ENCODE measurements at places on chromosomes 5 and 9.

GRCh38 chr5:156531199-156531598 is 204.2 kb downstream of the SGCD start:
- DNase-seq = no peak

DNA sequence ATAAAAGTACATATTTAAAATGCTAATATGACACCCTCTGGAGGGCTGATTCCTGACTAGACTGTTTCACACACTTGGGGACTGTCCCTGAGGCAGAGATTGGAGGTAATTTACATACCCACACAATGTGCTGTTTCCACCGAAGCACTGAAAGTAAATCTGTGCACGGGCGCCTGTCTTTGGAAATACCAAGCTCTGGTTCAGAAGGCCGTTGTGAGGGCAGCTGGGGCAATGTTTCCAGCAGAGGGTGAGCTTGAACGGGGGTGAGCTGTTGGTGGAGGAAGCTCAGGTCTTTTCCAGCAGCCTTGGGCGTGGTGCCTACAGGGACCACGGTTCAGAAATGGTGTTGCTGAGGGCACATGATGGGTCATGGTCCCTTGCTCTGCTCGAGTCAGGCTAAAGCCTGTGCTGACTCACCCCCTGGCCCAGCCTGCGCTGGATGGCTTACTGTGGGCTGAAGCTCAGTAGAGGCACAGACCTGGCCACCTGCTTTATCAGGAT is 25.8 kb upstream of the HMCN2 start:
- DNase-seq = no peak

- no peak for DNase-seq
Measured at GRCh38 chr9:21580636-21581378, 98.7 kb upstream of the IFNE start.

DNA sequence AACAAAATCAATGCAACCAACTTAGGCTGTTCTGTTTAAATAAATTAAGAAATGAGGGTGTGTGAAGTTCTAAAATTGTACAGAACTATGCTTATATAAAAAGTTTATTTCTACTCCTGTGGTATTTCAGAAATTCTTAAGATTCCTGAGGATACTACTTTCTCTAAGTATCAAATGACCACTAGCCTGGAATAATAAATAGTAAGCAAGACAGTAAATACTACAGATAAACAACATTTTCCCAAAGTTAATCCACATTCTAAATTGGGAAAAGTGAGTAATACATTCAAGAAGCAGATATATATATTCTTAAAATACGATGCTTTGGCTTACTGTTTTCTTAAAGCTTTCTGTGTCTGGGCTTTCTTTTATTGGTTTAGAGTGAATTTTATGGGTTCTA is 29.5 kb downstream of the CCNH start:
- DNase-seq = no peak

DNA sequence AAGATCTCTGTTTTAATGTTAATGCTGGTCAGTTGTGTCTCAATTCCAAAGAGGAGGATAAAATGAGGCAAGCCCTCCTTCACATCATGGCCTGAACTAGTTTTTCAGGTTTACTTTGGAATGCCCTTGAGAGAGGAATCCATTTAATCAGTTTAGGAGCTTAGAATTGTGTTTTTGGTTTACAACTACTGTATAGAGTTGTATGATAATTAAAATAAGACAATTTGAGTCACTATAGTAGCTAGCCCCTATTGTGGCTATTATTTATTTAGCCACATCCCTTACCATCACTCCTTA is 107.8 kb upstream of the PRLR start:
- DNase-seq = no peak

GRCh38 chr5:116466727-116467464 is 107.7 kb downstream of the SEMA6A start:
- DNase-seq = no peak

DNA sequence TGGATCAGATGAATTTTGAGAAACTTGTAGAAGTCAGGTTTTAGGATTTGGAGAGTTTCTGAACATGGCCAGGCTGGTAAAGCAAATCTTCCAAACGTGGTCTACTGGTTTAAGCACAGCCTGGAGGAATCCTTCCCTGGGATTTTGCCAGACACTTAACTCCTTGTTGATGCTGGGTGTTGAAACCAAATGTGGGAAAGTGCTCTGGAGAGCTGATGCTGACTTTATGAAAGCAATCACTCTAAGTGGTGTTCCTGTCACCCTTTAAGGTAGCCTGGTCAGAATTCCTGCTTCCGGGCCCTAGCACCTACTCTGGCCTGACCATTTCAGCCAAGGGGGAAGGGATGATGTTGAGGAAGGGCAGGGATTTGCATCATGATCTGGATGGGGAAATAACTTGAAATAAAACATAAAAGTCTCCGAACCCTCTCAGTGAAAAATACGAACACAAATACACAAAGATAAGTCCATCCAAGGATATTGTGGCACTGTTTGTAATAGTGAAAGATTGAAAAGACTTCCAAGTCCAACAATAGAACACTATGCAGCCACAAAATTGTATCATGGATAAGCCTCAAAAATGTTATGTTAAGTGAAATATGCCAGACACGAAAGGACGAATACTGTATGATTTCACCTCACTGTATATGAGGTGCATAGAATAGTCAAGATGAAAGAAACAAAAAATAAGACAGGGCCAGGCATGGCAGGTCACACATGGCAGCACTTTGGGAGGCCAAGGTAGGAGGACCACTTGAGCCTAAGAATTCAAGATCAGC is 57.7 kb downstream of the PDE6A start:
- no peak for DNase-seq

GRCh38 chr9:78549711-78550110 is 252.8 kb downstream of the PSAT1 start:
- DNase-seq = no peak

DNA sequence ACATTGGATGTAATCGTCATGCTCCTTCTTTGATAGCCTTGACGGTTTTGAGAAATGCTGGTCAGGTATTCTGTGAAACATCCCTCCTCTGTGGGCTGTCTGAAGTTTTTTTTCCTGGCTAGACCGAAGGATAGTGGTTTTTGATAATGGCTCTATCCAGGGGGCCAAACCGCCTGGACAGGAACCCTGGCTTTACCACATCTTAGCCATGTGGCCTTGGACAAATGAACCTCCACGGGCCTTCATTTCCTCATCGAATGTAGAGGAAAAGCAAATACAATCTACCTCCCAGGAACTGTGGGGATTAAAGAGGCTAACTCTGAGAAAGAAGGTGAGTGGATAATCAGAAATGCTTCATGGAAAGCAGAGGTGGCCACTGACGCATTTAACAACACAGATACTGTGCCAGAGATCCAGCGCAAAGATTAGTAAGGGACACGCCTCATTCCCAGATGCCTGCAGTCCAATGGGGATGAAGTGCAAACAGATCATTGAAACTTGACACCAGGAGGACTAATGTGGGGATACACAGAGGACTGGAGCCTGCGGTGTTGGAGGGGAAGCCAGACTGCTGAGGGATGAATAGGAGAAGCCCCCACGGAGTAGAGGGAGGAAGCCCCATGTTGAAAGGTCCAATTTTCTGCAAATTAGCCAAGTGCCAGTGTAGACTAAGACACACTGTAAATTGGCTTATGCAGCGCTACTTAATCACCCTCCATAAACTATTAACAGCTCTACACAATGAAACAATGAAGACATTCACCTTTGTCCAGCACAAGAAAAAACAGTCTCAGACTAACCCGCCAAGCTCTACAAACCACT is 41.6 kb downstream of the MYO10 start:
- peak; percentile 39 for DNase-seq

DNA sequence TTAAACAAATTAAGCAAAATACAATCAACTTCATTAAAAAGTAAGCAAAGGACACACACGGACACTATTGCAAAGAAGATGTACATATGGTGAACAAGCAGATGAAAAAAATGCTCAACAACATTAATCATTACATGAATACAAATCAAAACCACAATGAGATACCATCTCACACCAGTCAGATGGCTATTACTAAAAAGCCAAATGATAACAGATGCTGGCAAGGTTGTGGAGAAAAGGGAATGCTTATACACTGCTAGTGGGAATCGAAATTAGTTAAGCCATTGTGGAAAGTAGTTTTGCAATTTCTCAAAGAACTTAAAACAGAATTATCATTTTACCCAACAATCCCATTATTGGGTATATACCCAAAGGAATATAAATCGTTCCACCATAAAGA is 636.2 kb upstream of the ST8SIA4 start:
- no peak for DNase-seq

DNA sequence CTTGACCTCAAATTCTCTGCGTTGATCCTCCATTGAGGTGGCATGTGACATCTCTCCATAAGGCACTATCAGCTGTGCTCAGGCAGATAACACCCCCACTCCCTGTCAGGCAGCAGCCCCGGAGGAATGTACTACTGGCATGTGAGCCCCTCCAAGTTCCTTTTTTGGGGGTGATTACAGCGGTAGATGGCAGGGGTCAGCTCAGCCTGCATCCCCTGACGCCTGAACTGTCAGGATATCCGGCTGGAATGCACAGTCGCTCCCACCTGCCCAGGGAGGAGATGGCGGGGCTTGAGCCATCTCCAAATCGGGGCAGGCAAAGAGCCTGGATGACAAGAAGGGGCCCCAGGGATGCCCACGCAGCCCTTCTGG is 40.8 kb downstream of the FAM78A start:
- no peak for DNase-seq

DNA sequence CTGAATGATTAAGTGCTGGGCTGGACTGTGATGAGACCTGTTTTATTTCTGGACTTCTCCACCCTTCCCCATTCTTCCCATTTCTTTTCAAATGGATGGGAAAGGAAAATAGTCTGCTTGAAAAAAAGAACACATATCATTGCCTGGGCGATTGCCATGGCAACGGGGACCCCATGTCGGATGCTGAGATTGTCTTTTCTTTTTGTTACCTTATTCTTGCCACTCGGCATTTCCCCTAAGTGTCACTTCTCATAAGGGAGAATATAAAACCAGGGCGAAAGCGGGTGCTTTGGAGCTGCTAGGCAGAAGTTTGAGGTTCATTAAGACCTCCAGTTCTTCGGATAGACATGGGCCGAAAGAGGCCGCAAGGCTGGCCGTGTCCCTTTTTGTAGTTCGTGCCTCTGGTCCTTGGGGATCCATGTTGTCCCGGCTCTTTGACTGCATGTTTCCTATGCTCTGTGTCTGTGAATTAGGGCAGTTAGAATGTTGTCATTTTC is 763 bp downstream of the FGD3 start:
- DNase-seq = no peak

DNA sequence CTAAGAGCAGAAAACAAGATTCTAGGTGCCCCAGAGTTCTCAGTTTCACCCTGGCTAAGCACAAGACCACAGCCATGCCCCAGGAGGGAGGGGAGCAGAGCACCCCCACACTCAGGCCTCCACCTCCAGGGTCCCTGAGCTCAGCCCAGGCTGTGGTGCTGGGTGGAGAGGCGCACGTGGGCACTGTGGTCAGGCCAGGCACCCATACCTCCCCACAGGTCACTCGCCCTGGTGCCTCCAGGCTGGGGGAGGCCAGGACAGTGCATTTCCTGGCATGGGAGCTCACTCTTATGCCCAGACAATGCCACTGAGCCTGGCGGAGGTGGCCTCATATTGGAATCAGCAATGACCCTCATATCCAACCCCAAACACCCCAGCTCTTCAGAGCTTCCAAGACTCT is 78.8 kb downstream of the HRH2 start:
- DNase-seq = no peak

GRCh38 chr9:70293214-70293613 is 34.4 kb downstream of the SMC5 start:
- DNase-seq = no peak

DNA sequence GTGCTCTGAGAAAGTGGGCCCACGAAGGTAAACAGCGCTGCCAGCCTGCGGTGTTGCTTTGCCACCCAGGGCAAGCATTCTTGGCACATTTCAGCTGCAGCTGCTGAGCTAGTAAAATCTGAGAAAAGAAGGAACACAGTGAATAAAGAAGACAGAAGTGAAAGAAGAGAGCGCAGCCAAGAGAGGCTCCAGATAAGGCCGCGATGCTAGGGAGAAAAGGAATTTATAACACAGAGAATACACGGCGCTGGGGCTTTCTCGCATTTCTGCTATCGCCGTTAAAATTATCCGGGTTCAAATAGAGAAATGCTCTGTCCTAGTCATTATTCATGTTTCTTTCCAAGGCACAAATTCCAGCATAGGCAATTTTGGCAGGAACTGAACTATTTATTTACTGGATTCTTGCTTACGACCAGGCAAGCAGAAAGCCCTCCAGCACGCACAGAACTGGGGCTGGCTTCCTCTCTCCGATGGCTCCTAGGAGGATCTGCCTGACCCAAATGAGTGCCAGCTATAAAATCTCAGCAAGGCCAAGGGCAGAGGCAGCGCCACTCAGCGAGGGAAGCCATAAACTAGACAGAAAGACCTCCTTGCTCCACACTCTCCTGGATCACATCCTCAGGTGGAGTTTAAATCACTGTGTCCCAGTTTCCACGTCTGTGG is 111.2 kb downstream of the ATPSCKMT start:
- no peak for DNase-seq

GRCh38 chr5:72847439-72847838 is 31.0 kb downstream of the TNPO1 start:
- DNase-seq = no peak

- no peak for DNase-seq
Measured at GRCh38 chr5:80255431-80255810, 427 bp downstream of the SERINC5 start.

GRCh38 chr9:33029231-33029786 is 4.2 kb downstream of the DNAJA1 start:
- DNase-seq = no peak

DNA sequence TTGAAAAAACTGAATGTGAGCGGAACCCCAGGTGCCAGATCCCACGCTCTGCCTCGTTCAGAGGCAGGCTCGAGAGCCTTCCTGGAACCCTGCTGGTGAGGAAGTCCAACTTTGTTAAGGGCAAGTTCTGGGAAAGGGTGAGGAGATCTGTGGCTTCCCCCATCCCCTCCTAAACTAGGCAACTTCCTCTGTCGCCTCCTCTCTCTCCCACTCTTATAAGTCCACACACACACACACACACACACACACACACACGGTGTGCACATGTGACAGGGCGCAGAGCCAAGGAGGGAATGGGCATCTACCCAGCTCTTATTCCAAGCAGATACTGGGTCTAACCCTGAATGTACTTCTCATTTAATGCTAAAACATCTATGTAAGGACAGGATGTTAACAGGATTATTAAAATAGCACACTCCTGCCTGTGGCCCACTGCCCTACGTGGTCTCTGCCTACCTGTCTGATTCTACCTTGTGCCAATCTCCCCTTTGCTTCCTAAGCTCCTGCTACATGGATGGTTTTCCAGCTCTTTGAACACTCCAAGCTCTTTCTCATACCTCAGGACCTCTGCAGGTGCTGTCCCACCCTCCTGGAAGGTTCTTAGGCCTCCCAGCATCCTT is 72.4 kb upstream of the FBXW11 start:
- DNase-seq = no peak

- no peak for DNase-seq
Measured at GRCh38 chr5:78573318-78573717, 75.3 kb downstream of the LHFPL2 start.
